ENCODE measurements at places on chromosomes 1 and 21.

GRCh38 chr1:170316270-170316669 is 170.5 kb downstream of the NTMT2 start:
- DNase-seq = no peak

DNA sequence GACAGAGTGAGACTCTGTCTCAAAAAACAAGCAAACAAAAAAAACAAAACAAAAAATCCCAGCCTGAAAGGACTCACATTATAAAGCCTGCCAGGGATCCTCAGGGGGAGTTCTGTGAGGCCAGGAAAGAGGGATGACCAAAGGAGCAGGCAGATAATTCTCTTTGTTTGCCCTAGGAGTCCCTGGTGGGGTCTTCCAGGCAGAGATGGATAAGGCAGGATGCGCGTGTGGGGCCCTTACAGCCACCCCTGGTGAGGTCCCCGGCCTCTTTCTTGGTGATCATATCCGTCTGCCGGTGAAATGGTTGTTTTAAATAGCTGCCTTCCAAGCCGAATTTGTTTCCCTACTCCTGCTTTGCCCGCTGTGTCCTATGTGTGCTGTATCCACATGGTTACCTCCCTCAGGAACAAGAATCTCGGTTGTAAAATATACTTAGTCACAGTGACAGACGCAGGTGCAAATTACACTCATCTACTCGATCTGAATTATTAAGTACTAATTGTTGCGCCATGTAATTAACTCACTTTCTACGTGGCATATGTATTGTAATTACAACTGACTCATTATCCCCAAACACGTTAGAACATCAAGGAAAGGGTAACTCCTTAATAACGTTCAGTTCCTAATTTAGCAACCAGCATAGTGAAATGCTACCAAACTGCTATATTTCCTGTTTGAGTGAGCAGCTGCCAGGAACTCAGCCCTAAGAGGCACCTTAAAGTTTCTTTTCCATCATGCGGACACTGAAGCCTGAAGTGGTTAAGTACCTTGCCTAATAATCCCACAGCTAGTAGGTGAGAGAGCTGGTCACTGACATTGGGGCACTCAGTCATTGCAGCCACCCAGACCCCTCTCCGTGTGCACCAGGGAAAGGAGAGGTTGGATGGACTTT is 106.4 kb downstream of the ZSCAN20 start:
- no peak for DNase-seq

DNA sequence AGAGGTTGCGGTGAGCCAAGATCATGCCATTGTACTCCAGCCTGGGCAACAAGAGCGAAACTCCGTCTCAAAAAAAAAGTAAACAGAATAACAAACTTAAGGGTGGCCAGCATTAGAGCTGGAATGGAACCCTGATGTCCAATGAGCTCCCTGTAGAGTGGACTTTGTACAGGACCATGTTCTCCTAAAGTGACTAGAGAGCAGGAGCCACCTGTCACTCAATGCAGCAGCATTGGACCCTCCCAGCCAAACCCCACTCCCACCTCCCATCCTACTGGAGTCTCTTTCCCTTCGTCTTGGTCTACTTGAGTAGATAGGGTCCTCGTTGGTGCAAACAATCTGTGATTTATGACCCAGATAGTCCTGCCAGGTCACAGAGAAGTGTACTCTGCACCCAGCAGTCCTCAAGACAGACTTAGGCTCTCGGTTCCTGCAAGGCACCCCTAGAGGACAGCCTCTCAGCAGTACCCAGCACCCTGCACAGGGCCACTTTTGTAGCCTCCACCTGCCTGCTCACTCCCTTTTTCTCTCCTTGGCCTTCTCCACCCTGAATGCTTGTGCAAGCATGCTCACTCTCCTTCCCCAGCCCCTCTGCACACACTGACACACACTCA is 69.2 kb upstream of the ZNF281 start:
- DNase-seq = no peak

DNA sequence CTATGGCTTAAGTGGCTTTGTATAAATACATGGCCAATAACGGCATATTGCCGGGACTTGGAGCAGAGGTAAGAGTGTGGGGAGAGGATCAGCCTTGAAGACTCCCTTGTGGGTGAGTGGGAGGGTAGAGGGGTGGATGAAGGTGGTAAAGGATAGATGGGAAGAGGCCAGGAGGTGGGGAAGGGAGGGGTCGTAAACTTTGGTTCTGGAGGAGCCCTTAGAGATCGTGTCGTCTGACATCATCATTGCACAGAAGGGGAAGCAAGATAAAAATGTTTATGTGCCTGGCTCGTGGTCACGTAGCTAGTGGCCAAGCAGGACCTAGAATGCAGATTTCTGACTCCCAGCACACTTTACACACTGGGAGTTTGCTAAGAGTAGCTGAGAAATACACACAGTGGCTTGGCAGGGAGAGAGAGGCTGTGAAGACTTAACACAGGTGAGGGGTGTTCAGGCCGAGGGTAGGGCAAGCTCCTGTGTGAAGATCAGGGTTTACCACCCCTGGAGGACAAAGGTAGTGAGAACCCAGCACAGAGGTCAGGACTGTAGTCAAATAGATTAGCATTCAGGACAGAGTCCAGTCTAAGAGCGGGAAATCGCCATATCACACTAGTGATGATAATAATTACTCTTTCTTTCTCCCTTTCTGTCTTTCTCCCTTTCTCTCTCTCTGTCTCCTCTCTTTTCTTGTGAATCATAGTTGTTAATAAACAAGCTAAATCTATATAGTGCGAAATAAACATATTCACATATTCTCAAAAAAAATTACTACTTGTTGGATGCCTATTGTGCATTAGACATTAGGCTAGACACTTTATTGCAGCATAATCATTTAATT is 75.5 kb downstream of the LRRC8D start:
- no peak for DNase-seq

- no peak for DNase-seq
These were observed 145.0 kb downstream of the PATJ start for GRCh38 chr1:61887076-61887867.

GRCh38 chr1:78834201-78834741 is 172.3 kb downstream of the ADGRL4 start:
- no peak for DNase-seq

GRCh38 chr1:228939001-228939691 is 203.9 kb downstream of the RHOU start:
- DNase-seq = no peak

DNA sequence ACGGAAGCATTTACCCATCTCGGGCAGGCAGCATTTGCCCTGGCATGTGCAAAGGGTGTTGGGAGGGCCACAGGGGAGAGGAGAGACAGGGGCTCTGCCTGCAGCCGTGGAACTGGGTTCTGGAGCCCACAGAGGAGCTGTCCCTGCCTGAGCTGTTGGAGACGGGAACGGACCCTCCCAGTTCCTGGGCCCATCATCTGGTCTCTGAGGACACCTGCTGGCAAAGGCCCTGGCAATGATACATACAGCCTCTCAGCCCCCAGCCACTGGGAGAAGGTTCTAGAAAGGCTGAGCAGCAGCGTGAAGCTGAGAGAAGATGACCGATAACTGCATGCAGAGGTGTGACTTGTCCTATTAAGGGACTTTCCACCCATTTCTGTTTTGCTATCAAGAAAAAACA is 31.4 kb downstream of the FAAP20 start:
- no peak for DNase-seq

- DNase-seq = no peak
These were observed 194.7 kb upstream of the FMN2 start for GRCh38 chr1:239896980-239897379.

DNA sequence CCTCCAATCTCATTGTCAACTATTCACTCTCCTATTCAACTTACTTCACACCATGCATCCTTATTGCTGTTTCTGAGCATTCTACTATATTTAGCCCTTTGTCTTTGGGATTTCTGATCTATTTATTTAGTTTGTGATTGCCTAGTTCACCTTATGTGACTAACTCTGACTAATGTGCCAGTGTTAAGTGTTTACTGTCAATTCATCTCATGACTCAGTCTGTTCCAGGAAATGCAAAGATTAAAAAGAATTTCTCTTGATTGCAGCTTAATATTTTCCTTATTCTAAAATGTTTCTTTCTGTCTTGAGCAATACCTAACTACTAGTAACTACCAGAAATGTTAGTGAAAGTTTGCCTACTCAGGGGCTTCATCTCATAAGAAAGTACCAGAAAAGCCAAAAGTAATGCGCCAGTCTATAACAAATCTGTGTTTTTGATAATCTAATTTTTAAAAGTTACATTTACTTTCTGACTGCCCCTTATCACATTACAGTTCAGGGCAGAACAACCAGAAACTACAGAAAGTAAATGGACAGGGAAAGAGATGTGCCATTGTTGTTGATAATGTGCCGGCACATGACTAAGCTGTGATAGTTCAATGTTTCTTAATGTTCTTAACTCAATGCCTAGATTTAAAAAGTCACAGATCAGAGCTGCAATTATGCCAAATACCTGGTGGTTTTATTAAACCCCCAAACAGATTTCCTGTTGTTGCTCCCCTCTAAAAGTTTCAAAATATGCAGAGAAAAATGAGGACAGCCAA is 556.5 kb downstream of the PTBP2 start:
- no peak for DNase-seq

DNA sequence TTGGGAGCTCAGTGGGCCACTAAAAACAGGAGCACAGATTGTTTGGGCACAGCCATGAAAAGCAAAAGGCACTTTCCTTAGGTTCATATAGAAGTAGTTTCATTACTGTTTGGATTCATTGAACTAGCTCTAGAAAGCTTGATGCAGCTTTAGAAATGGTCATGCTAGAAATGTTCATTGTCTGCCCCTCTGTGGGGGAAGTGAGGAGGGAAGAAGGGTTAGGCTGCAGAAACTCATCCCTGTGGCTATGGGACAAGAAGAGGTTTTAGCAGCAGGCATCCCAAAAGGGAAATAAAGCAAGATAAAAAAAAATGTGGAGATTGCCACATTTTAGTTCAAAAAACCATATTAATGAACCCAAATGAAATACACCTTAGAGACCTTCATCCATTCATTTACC is 359.6 kb upstream of the PTBP2 start:
- DNase-seq = no peak

GRCh38 chr1:36411674-36412648 is 14.3 kb upstream of the LSM10 start:
- DNase-seq = peak; percentile 61

DNA sequence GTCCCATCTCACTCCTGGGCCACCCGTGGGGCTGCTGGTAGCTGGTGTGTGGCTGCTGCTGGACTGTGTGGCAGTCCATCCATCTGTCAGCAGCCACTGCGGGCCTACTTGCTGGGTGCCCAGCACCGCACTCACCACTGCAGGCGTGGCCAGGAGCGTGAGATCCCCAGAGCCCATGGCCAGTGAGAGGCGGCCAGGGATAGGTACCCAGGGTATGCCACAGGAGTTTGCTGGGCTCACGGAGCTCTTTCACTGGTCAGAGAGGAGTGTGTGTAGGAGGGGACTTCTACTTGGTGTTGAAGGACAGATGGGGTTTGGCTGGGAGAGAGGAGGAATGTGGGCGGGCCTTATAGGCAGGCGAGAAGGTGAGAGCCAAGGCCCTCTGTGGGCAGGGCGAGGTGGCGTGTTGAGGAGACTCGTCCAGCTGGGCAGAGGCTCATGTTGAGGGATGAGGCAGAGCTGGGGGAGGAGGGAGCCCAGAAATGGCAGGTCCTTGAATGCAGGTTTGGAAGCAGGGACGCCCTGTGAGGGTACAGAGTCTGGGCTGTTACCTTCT is 15.0 kb downstream of the QSOX1 start:
- DNase-seq = no peak

DNA sequence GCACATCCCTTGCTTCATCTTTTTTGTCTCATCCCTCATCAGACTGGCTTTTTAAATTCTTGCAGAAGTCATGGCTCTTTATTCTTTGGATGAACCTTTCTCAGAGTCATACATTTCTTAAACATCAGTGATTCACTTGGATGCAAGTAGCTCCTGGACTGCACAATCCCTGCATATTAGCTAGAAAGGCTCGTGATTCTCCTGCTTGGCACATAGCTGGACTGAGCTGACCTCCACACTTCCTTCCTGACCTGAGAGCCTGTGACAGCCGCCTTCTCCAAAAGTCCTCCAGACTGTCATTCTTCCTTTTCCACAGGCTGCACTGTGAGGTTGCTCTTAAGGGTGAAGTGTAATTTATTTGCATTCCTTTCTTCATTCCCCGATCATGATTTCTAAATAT is 109.4 kb downstream of the RGL1 start:
- DNase-seq = no peak

GRCh38 chr1:147603986-147604385 is 62.7 kb downstream of the BCL9 start:
- DNase-seq = no peak

DNA sequence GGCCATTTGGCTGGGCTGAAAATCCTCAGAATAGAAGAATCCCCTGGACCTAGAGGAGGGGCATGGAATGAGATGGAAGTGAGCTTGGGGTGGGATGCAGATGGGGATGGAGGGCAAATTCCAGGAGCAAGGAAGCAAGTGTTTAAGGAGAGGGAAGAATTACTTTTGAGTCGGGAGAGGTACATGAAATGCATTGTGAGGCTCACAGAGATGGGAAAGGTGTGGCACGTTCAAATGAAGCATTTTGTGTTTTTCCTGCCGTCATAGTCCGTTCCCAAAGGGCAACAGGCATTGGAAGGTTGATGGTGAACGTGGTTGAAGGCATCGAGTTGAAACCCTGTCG is 30.5 kb downstream of the ATP5PO start:
- no peak for DNase-seq

DNA sequence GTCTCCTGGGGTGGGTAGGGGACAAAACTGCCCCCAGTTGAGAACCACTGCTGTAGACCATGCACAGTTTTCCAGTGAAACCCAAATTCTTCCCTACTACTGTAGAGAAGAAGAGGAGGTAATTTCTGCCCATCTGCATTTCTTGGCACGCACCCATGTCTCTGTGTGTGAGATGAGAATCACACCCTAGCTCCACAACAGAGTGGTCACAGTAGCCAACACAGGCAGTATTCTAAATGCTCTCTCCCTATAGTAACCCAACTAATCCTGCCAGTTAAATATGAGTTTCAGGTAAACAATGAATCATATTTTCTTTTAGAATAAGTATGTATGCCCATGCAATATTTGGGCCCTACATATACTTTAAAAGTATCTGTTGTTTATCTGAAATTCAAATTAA is 1.2 kb upstream of the CAPN2 start:
- no peak for DNase-seq

GRCh38 chr1:38870996-38871395 is 2.2 kb downstream of the MYCBP start:
- DNase-seq = no peak

- no peak for DNase-seq
These were observed 385.8 kb upstream of the NFIA start for GRCh38 chr1:60696512-60696911.

DNA sequence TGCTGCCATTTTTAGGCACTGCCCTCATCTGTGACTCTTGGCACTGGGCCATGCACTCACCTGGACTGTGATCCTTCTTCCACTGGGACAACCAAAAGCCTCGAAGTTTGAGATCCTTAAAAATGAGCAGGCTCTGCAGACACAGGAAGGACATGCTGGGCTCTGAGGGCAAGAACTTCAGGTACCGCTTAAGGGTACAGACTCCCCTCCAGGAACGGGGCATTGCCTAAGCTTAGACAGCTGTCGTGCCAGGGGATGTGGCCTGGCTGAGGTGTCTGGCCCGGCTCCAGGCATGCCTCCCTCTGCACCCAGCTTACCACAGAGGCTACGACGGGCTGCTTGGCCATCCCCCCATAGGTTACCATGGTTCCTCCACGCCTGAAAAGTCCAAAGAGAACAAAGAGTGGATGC is 14.2 kb upstream of the SRSF4 start:
- no peak for DNase-seq

Data from CD4-positive, alpha-beta T cell treated with Interleukin-1 beta for 1 hour (primary cell).